ENCODE measurements at places on chromosomes 5 and 9.

DNA sequence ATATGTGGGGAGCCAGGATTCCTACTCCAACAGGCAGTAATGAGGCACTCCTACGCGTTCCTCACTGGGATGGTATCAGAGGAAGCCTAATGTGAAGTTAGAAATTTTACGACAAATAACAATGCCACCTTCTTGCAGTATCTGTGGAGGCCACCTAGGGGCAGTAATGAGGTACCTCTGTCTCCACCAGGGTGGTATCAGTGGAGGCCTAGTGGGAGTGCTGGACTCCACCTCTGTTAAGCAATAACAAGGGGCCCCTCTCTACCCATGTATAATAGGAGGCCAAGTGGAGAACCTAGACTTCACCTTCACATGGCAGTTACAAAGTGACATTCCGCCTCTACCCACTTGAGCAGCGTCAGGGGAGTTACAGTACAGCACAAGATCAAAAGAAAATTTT is 147.9 kb downstream of the PLPPR1 start:
- DNase-seq = peak; percentile 5

- peak; percentile 91 for DNase-seq
Observed at GRCh38 chr5:107464876-107465275, 205.9 kb downstream of the EFNA5 start.

GRCh38 chr9:114046237-114046755 is 31.8 kb downstream of the AMBP start:
- DNase-seq = no peak

DNA sequence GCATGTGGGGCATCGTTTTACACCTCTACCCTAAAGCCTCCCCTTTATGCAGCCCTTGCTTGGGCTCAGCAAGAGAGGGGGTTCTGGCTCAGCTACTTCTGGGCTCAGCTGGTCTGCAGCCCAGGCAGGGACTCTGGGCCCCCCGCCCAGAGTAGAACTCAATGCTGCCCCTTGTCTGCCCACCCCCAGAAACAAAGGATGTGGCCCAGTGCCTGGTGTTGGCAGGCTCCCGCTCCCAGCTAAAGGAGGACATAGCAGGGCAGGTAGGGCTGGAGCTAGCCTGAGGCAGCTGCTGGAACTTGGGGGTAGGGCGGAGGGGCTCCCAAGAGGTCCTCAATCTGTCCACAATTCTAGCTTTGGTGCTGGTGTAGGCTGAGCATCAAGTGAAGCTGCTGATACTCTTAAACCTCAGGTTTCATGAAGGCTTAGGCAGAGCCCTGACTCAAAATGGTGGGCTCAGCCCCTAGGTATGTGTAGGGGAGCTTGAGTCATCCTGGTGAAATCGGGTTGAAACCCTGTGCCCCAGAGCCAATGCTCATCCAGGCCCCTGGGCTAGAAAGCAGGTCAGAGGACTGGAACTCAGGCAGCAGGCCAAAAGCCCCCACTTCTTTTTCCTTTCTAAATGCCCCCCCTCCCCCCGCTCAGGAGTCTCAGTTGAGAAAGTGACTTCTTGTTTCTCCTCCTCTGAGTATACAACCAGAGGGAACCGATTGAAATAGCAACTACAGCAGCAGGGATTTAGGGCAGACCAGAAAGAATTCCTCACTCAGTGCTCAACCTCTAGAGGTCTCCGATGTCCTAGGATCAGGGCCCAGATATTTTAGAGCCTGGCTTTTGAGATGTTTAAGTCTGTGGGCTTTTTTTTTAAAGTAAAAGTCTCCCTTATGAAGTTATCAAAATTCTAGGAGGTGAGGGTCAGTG is 11.4 kb downstream of the PSD2 start:
- DNase-seq = no peak

DNA sequence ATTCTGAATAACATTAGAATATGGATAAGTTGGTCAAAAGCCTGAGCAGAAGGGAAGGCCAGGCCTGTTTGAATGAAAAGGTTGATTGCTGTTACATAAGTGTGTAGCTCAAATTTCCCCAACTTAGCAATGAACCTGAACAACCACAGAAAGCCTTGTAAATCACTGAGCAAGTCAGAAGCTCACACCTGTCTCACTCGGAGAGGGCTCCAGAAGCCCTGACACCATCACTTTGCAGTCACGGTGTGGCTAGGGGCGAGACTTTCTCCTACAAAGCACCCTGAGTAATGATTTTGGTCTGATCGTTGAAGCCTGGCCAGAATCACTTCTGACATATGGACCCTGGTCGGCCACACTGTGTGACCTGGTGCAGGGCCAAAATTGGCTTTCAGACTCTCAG is 62.0 kb downstream of the MTX3 start:
- no peak for DNase-seq

DNA sequence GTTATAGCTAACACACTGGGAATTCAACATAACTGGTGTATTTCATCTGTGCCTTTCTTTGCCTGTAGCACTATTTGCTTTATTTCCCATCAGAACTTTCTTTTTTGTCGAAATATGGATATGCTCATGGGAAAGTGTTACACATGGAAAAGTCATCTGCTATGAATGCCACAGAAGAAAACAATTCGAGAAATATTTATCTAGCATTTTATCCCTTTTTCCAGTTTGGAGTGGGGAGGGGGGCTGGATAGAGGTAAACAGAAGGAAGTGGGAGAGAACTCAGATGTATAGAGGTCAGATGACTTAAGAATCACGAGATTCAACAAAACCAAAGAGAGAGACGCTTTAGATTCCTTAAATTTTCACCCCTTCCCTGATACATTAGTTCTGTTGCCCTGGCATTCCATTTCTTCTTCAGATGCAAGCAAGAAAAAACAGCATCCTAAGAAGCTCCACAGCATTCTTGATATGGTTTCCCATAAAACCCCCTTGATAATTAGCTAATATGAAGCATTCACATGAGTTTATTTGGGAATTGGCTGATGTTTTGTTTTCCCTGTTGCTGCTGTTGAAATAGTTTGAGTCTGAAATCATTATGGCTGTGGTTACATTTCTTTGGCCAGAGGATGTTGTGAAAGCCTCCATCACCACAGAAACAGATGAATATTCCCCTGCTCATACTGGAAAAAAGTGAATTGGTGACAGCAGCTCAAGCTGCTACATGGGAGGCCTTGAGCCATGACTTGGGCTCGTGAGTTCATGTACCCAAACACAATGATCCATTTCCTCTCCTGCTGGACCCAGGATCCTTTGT is 335.8 kb upstream of the DAB2 start:
- DNase-seq = no peak

DNA sequence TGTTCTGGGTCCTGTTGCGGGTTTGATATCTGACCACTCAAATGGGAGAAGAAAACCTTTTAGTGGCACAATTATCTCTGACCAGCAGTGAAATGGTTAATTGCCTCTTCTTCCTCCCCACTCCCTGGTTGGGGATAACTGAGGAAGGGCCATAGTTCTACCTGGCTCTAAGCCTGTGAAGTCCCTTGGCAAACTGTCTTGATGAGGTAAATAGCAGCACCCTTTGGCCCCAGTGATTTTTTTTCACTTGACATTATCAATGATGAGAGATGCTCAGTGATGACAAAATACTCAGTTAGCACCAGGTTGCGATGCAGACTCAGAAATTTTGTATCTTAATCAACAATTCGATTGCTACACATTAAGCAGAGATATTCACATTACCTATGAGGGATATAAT is 515.7 kb downstream of the PSAT1 start:
- DNase-seq = no peak

DNA sequence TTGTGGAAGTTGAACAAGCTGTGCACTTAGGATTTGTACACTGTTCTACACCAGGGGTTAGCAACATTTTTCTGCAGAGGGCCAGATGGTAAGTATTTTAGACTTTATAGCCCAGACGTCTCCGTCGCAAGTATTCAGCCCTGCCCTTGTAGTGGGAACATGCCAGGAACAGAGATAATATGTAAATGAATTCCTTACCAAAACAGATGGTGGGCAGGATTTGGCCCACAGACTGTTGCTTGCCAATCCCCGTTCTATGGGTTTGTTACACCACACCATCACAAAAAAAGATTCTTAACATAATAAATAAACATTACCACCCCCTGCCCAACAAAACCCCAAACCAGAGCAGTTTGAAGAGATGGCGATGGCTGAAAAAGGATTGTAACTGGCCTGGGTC is 74.3 kb downstream of the AMBP start:
- no peak for DNase-seq

DNA sequence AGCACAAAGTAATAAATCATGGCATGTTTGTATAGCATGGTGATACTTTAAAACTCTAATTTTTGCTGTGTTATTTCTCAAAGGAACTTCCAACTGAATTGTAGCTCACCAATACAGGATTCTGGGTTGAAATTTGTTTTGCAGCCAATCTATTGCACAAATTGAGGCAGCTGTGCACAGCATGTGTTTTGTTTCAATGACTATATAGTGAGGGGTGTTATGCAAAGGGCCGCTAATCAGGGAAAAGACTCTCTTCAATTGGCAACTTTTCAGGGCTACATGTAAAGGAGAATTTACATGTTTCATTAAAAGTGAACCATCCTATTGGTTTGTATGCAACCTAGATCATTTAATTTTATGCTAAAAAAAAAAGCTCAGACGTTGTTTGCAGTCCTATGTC is 44.6 kb downstream of the PLPPR1 start:
- no peak for DNase-seq

DNA sequence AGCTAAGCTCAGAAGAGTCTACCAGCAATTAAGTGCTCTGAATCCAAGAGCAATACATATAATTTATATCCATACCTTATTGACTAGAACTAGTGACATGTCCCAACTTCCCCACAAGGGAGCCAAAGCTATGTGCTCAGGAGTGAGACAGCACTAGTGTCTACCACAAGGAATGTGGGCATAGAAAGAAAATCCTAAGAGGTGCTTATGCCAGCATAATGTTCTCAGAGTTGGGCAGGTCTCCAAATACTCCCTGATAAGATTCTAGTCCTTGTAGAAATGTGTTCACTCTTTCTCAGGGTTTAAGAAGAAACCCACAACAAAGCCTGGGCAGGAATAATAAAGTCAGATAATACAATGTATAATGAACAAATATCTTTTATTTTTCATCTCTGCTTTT is 275.1 kb downstream of the BRINP1 start:
- DNase-seq = no peak

- DNase-seq = no peak
Observed at GRCh38 chr9:125608489-125609224, 98.4 kb downstream of the MAPKAP1 start.

DNA sequence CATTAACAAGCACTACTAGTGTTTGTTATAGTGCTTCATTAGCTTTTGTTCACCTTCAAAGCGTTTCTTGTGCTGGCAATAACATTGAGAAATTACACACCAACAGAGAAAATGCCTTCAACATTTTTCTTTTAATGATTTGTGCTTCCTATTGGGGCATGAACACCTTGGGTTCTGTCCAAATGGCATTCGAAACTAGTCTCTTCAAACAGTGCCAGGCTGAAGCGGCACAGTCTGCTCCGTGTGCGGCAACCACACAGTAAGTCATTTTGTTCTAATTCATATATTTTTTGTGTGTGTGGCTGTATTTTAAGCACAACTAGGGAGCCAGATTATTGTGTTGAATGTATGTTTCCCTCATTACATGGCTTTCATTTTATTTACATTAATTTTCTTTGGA is 414.7 kb upstream of the SGCD start:
- DNase-seq = no peak

DNA sequence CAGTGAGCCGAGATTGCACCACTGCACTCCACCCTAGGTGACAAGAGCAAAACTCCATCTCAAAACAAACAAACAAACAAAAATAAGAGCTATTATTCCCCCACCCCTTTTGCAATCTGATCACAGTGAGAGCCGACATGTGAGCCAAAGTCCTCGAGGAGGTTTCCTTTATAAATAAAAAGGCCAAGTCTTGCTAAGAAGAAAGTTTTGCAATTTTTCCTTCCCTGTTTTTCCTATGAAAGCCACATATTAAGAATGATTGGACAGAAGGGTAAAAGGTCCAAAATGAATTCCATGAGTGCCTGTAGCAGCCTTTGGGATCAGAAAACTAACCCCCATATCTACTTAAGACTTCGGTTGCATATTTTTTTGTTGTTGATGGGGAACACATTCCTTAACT is 179.7 kb downstream of the TSSK1B start:
- no peak for DNase-seq

GRCh38 chr5:155799308-155799707 is 527.7 kb upstream of the SGCD start:
- DNase-seq = no peak

GRCh38 chr5:122286541-122286940 is 25.5 kb upstream of the SNCAIP start:
- no peak for DNase-seq

- no peak for DNase-seq
Observed at GRCh38 chr5:28961816-28962215, 1923.4 kb upstream of the CDH9 start.

DNA sequence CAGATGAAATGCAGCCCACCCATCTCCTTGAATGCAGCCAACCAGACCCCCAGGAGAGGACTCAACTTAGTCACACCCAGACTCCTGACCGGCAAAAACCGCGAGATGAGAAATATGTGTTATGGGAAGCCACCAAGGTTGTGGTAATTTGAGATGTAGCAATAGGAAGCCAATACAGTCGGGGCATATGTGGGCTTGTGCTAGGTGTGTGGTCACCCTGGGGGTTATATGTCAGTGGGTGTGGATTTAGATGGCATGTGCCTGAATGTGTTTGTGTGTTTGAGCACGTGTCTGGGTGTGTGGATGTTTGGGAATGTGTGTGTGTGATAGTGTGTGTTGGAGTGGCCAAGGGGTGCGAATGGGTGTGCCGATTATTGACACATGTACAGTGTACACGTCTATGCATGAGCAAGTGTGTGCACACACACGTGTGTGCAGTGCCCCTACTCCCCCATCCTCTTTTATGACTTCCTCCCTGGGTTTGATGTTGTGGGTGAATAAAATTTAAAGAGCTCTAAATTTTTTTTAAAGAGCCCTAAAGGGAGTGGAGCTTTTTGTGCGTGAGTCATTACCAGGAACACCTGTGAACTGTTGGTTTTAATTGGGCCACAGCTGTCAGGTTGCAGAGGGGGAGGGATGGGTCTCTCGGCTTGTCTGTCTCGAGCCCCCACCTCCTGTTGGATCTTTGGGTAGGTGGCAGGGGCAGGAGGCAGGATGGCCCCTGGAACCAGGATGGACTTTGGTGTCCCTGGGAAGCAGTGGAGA is 86.8 kb downstream of the LHX2 start:
- no peak for DNase-seq

GRCh38 chr5:16578474-16578883 is 38.3 kb downstream of the RETREG1 start:
- no peak for DNase-seq

DNA sequence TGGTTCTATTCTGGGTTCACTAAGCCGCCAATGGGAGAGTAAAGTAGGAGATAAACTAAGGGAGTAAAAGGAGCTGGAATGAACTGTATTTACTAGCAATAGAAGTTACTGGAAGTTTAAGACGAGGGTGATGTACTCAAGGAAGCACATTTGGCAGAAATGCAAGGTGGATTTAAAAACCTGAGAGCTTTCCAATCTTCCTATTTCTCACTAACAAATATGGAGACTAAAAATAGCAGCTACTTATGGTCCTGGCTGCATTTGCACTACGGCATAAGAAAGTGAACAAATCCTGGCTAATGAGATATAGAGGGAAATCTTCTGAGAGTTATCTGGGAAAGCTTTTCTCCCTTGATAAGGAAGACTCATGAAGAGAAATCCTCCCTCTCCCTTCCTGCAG is 153.4 kb downstream of the TMEM161B start:
- DNase-seq = no peak

GRCh38 chr5:55101556-55102276 is 730 bp upstream of the GZMA start:
- no peak for DNase-seq

GRCh38 chr9:87880116-87880515 is 2.6 kb upstream of the SPATA31E1 start:
- no peak for DNase-seq
